ENCODE measurements at places on chromosomes 3 and 15.

DNA sequence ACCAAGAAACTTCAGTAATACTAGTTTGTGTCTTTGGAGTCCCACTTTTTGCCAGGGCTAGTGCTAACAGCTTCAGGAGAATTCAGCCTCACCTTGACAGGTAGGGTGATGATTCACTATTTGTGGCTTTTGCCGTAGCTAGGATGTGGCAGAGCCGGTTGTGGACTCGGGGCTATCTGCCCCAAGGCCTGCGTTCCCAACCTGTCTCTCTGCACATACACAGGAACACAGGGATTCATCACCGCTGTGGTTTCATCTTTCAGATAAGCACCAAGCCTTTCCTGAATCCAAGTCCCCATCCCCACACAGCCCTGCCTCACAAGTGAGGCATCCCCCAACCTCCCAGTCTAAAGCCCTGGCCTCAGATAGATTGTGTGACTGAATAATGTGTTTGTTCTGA, 45.2 kb upstream of the POLG start:
- no peak for DNase-seq

DNA sequence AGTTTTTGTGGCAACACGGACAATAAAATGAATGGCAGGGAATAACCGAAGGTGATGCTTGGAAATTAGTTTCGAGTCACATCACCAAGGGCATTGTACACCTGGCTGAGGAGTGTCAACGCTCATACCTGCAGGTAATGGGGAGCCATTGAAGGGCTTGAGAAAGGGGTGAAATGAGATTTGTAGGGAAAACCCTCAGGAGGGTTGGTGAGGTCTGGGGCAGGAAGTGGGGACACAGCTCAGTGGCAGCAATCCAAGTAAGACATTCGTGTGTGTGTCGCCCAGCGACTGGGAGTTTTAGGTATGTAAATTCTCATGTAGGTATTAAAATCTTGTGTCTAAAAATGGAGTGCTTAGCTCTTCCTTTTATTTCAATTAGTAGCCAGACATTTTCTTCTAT, 14.3 kb downstream of the PARP14 start:
- no peak for DNase-seq

DNA sequence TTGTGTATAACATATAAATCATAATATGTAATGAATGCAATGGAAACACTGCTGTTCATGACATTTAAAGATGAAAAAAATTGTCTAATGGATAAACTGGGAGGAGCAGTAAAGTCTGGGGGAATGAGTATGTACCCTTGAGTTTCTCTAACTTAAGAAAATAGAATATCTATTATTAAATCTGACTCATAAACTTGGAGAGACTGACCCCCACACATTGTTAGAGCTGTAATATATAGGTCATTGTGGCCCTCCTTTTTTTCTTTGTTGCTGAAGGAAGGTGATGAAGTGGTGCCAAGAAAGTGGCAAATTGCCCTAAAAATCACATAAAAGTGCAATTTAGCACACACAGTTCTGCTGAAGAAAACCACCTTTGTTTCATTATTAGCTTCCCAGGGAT, 389.8 kb upstream of the RARB start:
- DNase-seq, result no peak

DNA sequence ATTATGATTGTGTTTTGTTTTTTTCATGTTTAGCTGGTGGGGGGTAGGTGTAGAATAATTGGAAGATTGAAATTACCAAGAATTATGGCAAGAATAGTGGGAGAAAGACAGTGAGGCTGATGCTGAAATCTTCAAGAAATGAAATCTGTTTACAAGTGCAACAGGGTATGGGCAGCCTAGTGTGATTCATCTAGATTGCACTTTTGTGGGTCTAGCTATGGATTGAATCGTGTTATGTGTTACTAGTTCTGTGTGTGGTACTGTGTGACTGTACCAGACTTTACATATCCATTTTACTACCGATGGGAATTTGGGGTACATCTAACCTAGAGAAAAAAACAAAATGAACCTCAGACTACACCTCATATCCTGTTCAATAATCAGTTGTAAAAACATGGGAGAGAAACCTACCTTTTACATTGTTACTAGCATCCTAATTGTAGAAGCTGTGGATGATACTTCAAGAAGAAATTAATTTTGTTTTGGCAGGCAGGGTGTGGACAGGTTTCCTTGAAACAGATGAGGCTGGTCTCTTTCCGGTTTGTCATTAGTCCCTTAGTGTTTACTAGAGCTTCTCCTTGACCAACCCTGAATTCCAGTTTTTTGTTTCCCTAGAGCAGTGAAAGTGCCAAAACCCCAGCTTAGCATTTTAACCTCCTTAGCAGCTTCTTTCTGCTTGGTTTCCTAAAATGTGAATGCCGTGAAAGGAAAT, 47.9 kb downstream of the OPA1 start:
- no peak for DNase-seq

GRCh38 chr3:58575971-58576652, 1.1 kb downstream of the FAM107A start:
- no peak for DNase-seq

DNA sequence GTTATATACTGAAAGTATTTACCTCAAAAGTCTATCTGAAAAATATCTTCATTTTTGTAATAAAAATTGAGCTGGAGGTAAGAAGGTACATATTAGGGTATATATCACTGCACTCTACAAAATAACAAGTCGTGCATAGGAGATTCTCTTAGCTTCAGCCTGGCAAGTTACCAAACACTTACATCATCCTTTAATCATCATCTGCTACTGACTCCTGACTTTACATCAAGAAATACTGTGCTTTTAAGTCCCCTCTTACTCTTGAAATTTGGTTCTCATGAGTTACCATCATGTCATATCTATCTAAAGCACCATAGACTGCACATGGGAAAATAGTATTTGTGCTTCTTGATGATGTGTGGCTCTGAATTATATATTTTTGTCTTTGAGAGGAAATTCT, 50.8 kb downstream of the LYSMD4 start:
- DNase-seq, result no peak

DNA sequence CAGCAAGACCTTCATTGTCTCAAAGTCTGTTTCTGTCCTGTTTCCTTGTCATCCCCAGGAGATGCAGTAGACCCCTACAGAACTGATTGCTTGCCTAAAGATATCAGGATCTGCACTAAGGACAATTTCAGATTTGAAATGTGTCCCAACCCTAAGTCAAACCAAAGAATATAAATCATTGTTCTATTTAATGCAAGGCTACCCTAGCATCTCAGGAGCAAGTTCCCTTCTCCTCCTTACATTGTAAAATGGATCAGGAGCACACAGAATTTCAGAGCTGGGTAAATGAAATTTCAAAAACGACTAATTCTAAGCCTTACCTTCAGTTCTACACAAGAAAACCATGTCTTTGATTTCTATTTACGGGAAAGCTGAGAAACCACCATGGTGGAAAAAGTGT, 360.9 kb upstream of the KCNH8 start:
- DNase-seq, result no peak

GRCh38 chr15:95162531-95162930, 931.2 kb downstream of the MCTP2 start:
- DNase-seq, result no peak

DNA sequence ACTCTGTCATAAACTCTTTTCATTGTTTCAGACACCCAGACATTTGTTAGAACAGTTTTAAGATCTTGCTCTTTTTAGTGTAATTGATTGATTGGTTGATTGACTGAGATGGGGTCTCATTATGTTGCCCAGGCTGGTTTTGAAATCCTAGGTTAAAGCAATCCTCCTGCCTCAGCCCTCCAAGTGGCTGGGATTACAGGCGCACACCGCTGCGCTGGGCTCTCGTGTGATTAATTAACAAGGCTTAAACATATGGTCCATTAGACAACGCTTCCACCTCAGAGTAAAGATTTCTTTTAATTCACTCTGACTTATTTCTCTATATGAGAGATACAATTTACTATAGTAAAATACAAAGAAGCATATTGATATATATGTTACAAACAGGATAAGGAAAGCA, 114.0 kb upstream of the C2CD4B start:
- DNase-seq, result no peak

GRCh38 chr3:150830094-150830681, 67.2 kb upstream of the SIAH2 start:
- no peak for DNase-seq

- no peak for DNase-seq
These were observed 108.9 kb upstream of the THBS1 start for GRCh38 chr15:39471785-39472574.

- no peak for DNase-seq
These were observed 25.9 kb downstream of the LTF start for GRCh38 chr3:46438831-46439230.

DNA sequence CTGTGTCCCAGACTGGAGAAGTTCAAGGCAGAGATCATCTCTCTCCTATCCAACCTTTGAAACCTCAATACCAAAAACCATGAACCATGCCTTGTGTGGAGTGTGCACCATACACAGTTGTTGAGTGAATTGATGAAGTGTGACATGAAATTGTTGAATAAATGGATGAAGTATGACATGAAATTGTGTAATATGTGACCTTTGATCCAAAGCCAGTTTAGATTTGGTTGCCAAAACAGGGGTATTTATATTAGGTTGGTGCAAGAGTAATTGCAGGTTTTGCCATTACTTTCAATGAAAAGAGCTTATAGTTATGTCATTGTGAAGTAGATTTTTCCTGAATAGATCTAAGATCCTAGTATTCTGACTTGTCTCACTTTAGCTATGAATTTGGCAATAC, 3.1 kb upstream of the MAGI1 start:
- no peak for DNase-seq

GRCh38 chr3:168155303-168155702, 59.6 kb upstream of the GOLIM4 start:
- DNase-seq, result no peak

DNA sequence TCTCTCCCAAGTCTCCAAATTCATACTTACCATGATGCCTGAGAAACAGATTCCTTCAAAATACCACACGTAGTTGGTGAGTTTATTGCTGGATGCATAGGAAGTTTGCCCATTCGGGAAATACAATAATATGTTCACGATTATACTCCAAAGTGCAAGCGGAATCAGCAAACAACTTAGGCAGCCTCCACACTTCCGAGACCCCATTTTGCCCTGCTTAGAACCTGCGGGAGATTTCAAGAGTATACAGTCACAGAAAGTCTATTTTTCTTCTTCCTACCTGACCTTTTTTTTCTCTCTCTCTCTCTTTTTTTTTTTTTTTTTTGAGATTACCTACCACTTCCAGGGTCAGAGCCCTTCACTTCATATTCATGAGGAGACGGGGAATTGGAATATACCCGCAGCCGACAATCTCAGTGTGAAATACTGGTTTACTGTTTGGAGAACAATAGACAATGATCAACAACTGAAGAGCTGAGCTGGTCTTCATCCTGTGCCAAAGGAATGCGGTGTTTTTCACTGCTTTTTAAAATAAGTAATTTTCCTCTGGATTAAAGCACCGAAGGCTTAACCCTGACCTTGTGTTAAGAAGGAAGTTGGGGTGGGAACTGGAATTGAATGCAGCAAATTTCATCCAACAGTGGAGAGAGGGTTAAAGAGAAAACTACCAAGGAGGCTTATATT, at the start of gene TM4SF18:
TM4SF18 (minus strand) TSS at position 461 of the 684 bp plus-strand sequence; CDS start at position 207, 254 bp downstream.
- DNase-seq, result no peak

DNA sequence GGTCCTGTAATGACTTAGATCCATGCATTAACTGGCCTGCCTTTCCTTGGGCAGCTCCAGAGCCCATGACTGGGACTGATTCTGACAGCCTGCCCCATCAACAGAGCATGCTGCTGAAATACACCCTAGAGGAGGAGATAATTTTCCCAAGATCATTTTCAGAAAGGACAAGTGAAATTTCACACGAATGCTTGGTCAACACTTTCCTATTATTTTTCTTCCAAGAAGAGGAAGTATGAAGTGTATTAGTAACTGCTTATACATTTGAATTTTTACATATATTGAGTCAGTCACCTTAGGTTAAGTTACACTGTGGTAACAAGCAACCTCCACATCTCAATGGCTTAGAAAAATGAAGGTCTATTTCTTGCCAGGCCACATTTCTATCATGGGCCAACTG, 9.7 kb upstream of the NMNAT3 start:
- DNase-seq, result no peak

DNA sequence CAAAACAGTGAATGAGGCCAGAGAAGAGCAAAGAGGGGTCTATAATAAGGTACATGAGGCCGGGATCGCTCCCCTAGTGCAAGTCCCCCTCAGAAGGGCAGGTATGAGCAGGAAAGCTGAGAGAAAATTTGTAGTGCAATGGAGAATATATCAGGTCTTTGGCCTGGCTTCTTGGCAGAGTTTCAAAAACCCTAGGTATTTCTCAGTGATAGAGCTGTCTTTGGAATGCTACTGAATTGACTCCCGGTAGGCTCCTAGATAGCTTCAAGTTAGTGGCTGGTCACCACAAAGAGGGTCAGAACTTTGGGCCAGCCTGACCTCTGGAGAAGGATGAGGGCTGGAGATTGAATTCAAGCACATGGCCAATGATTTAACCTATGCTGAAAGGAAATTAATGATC, 30.6 kb upstream of the OXTR start:
- no peak for DNase-seq

- DNase-seq, result no peak
These were observed 93.2 kb downstream of the UACA start for GRCh38 chr15:70669966-70670658.

- no peak for DNase-seq
These were observed 289.1 kb downstream of the TIGIT start for GRCh38 chr3:114582929-114583328.

- no peak for DNase-seq
These were observed 54.4 kb downstream of the LRRK1 start for GRCh38 chr15:100973351-100974111.

DNA sequence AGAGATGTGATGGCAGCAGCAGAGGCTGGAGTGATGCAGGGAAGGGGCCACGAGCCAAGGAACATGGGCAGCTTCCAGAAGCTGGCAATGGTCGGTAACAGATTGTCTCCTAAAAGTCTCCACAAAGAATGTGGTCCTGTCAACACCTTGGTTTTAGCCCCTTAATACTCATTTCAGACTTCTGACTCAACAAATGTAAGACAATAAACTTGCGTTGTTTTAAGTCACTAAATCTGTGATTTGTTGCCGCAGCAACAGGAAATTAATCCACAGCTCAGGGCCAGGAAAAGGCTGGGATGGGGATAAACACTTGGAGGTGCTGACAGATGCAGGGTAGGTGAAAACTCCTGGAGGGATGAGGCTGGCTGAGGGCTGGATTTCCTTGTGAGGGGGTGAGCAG, 69.9 kb downstream of the OXNAD1 start:
- no peak for DNase-seq

- DNase-seq, result no peak
These were observed 1.7 kb downstream of the SLC25A20 start for GRCh38 chr3:48896936-48897335.

DNA sequence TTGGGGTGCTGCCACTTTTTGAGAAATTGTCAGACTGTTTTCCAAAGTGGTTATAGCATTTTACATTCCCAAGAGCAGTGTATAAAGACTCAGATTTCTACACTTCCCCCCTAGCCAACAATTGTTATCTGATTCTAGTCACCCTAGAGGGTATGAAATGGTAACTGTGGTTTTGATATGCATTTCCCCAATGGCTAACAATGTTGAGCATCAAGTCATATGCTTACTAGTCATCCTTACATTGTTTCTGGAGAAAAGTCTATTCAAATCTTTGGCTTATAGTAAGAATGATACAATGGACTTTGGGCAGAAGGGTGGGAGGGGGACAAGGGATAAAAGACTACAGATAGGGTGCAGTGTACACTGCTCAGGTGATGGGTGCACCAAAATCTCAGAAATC, 73.3 kb downstream of the CSNK1G1 start:
- DNase-seq, result no peak

All from activated naive CD8-positive, alpha-beta T cell treated with anti-CD3 and anti-CD28 coated beads, Interleukin-2, amount 50 U/mL, for 16 hours (primary cell).